ENCODE measurements at places on chromosomes 7 and 10.

DNA sequence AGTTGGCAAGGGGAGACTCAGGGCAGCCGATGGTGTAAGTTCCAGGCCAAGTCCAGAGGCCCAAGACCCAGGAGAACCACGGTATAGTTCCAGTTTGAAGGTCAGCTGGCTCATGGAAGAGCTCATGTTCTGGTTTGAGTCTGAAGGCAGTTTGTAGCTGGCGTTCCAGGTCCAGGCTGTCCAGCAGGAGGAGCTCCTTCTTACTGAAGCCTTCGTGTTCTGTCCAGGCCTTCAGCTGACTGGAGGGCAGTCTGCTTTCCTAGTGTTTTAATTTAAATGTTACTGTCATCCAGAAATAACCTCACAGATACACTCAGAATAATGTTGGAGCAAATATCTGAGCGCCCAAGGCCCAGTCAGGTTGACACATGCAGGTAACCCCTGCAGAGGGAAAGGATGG is 4.2 kb downstream of the SUN1 start:
- peak; percentile 72 for DNase-seq

- no peak for DNase-seq
These were observed 82.7 kb downstream of the CUX1 start for GRCh38 chr7:101900103-101900502.

GRCh38 chr7:46716926-46717325 is 795.9 kb upstream of the IGFBP3 start:
- no peak for DNase-seq

- no peak for DNase-seq
These were observed 24.0 kb downstream of the KCNMA1 start for GRCh38 chr10:77613476-77614130.

DNA sequence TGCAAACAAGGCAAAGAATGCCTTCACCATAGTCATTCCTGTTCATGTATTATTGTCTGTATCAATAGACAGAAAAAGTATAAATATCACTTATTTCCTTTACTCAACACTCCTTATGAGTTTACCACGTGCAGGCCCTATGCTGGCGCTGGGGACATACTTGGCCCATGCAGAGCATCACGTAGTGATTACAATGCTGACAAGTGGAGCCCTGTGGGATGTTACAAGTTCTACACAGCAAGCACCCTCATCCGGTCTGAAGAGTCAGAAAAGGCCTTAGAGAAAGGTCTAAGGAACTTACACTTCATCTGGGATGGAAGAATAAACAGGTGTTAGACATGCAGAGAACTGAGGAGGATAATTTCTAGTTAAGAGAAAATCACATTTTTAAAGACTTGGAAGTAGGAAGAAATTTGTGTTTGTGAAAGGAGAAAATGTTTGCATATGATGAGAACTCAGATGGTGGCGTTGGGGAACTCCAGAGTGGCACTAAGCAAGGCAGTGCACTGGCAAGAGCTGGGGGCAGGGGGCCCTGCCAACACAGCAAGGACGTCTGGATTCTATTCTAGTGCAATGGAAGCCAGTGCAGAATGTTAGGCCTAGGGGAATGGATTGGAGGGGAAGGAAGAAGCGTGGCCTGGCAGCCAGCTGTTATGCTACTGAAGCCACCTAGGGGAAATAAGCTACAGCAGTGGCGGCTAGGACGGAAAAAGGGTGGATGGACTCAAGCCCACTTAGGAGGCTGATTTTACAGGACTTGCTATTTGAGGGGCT is 116.2 kb downstream of the ELMO1 start:
- DNase-seq: no peak

DNA sequence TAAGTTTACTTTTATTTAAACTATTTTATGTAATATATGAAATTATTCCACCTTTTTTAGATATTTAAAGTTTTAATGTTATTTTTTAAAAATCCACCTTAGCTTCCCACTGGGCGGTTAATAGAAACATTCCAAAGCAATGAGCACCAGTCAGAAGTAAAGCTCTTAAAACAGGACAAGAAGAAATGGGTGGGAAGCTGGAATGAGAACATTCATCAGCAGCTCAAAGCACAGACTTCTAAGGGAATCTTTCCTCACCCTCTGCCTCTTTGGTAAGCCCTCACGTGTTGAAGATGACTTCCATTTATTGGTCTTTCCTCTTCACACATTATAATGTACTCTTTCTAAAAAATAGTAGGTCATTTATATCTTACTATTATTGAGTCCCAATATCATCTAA is 3.1 kb downstream of the AGMO start:
- DNase-seq: no peak

DNA sequence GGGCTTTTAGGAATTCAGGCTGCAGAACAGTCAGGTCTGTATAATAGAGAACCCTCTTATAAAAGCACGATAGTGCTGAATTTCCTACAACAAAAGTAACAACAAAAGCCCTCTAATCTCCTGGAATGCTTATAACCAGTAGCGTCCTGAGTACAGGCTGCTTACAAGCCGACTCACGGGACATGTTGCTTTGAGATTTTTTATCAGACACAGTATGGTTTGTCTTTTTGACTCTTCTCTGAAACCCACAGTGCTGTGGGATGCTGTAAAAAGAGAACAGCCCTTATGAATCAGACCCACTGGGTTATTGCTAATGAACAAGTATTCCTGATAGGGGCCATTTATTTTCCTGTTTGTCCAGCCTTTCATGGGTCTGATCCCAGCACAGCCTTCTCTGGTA is 59.4 kb downstream of the PLPP4 start:
- DNase-seq: no peak

GRCh38 chr10:61987537-61987936 is 86.0 kb downstream of the ARID5B start:
- DNase-seq: no peak

GRCh38 chr7:138697535-138698182 is 3.5 kb downstream of the SVOPL start:
- no peak for DNase-seq

GRCh38 chr7:140475747-140476333 is 3.5 kb downstream of the MKRN1 start:
- peak; percentile 60 for DNase-seq

DNA sequence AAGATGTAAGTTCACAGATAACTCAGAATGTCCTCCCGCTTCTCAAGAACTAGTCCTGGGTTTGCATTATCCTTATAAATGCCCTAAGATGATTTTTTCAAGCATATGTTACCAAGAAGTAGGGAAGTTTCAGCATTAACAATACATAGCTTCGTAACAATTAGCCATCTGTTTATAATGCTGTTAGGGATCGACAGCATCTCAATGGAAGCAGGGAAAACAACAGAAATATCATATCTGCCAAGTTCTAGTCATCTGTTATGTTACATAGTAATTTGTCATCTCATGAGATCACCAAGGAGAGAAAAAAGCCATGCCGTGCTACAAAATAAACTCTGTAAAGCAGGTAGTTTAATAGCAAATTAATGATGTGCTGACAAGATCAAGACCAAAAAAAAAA is 731.5 kb upstream of the C7orf33 start:
- DNase-seq: no peak

DNA sequence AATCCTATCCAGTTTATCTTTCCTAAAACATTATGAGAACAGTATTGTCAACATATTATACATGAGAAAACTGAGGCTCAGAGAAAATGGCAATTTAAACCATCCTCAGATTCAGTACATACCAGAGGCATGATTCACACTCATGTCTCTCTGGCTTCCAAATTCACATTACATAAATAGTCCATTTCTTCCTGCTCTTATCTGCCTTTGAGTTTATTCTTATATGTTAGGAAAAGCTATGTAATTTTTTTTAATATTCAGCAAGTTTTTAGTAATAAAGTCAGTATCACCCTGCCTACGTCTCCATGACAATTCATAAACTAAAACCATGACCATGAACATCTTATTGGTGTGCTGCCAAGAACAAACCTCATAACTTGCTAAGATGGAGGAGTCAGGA is 1260.2 kb upstream of the SORCS1 start:
- DNase-seq: no peak

GRCh38 chr7:48337012-48337621 is 165.9 kb downstream of the ABCA13 start:
- peak; percentile 81 for DNase-seq

DNA sequence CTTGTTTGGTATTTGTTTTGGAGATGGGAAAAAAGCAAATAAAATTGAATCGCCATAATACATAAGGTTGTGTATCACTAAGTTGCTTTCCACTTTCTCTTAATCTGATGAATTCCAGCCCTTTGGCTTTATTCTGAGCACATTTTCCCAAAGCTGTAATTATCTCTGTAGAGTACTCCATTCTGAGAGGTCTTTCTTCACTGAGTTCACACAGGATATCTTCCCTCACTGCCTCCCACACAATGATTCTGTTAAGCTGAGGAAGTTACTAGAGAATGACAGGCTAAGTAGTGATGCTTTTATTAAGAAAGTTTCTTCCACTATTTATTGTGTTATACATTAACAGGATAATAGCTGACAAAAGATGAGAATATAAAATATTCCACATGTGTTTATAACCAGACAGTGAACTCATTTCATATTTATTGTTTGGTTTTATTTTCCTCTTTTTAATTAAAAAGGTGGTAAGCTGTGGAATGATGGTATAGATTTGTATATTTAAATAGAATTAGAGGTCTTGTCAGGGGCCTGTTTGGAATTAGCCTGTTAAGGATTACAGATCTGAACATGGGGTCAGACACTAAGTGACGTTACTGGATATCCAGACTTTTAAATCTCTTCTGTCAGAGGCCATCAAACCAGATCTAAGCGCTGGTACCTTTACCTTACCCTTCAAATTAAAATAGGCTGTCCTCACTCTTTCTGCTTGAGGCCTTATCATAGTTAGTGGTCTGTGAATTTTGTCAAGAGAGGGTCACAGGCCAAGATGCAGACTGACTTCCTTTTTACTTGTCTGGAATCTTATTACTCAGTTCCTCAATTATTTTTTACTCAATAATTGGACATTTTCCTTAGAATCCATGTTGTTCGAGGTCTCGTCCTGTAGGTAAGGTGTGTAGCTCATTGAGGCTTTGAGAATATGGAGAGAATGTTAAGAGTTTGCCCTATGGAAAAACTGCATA is 8.4 kb downstream of the PLXDC2 start:
- no peak for DNase-seq

DNA sequence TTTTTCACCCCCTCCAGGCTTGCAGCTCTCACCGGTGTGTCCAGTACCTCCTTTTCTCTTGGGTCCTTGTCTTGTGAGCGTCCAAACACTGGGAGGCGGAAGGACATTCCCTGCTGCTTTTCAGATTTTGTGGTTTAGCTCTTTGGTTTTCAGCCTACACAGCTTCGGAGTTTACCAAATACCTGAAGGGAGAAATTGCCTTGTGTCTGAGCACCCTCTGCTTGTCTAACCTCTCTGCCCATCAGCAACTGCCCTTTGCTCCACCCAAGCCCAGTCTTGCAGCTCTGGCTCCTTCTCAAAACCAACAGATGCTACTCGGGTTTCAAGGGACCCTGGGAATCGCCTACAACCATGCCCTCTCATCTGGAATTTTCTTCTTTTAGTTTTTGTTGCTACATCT is 519.1 kb upstream of the IGFBP3 start:
- no peak for DNase-seq

DNA sequence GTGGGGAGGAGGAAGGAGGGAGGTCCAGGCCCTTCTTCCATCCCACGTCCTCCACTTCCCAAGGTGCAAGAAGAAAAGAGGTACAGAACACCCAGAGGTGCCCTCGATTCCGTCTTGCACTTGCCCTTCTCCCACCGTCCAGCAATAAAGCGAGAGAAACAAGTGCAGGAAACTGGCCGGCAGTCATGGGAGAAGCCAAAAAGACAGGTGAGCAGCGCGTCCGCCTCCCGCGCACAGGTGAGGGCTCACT is 1.3 kb downstream of the C10orf95 start:
- no peak for DNase-seq

DNA sequence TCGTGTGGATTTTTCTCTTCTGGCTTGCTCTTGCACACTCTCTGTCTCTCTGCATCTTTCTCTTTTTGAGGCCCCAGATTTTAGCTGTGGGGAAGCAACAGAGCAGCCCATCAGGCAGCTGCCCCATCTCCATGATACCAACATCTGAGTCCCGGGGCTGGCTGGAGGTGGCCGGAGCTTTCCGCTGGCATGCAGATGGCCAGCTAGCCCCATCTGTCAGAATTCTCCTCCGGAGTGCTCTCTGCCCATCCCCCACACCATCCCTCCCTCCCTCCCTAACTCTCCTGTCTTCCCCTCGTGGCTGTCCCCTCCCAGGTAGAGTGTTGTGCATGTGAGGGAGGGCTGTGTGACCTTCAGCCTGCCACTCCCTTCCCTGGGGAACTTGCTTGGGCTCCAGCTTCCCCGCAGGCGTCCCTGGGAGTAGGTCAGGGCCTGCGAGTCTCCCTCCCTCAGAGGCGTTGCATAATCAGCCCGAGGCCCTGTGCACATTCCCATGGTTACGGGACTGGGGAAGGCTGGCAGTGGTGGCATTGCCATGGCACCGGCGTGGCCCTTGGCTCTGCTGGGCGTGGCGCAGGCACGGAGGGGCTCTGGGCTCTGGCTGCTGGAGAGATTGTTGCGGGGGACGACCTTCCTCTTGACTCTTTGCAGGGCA is 24.7 kb downstream of the GHRHR start:
- peak; percentile 67 for DNase-seq

- DNase-seq: peak; percentile 64
These were observed 178.5 kb downstream of the NRP1 start for GRCh38 chr10:33155720-33156638.

GRCh38 chr7:10767771-10768170 is 205.9 kb upstream of the PHF14 start:
- DNase-seq: no peak

DNA sequence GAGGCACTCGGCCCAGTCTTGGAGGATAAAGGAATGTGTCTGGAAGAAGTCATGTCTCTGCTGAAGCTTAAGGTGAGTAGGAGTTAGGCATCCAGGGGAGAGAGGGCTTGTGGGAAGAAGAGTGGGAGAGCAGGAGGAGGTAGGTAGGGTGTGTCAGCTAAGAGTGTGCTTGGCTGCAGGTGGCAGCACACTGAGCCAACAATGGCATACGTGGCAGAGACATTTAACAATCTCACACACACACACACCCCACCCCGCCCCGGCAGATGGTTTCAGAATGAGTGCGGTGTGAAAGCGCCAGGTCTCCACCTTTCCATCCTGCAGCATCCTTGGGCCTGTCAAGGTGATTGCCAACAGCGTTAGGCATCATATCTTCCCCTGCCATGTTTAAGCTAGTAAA is 11.2 kb upstream of the ARPC1A start:
- DNase-seq: no peak

GRCh38 chr7:127938588-127938987 is 92.6 kb downstream of the LRRC4 start:
- DNase-seq: no peak

- DNase-seq: no peak
These were observed 5.9 kb upstream of the HTR5A start for GRCh38 chr7:155064186-155064585.

GRCh38 chr7:106775552-106775936 is 89.5 kb upstream of the PIK3CG start:
- no peak for DNase-seq

DNA sequence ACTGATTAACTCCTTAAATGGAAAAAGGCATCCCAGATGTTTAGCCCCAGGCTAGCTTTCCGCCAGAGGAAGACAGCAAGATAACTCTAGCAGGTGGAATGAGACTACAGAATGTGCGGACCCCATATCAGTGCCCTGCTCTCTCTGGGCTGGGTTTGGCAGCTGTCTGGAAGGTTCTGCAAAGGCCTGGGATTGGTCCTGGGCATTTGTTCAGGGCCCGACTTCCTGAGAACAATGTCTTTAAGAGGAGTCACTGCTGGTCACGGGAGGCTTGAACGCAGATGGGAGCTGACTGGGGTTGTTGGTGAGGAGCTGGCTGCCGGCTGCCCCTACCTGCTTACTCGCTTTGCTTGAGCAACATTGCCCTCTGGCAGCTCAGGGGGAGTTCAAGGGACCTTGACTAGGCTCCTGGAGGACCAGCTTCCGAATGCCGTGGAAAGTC is 130.6 kb upstream of the BTBD16 start:
- peak; percentile 64 for DNase-seq

- no peak for DNase-seq
These were observed 82.5 kb downstream of the ICA1 start for GRCh38 chr7:8179486-8179885.

All from endodermal cell (in vitro differentiated cells).